Lung microvascular endothelial cell (primary cell): ENCODE measurements at places on chromosomes 2 and 18. TPM values are rescaled to one million over a fixed set of nuclear protein-coding genes. Genes with fewer than 3 reads are reported as not detected.

The SNORC gene
- total RNA-seq = under 0.01 and 0.40 TPM in 2 replicates

DNA sequence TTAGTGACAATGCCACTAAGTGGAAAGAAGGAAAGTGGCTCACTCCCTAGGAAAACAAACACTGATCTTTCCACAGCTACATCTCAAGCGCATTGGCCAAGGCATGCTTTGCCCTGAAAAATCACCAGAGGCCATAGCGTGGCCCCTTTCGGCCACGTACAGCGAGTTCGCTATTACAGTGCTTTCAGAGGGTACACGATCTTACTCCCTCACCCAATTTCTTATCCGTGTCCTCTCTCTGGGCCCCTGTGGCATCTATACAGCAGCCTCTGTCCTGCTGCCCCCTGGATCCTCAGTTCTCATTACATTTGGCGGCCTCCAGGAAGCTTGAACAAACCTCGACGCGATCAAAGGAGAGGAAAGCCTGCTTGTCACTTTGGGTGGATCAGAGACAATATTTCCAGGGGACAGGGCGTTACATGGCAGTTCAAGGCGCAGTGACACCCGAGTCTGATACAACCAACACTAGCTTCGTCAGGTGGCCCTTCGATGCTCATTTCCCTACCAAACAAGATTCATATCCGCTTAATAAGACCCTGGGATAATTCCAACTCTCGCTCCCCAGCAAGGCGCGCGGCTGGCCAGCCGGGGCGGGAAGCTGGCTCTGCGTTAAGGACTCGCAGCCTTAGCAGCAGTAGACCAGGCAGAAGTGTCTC lies 941 bp downstream of the SKOR2 start:
- no peak for DNase-seq

DNA sequence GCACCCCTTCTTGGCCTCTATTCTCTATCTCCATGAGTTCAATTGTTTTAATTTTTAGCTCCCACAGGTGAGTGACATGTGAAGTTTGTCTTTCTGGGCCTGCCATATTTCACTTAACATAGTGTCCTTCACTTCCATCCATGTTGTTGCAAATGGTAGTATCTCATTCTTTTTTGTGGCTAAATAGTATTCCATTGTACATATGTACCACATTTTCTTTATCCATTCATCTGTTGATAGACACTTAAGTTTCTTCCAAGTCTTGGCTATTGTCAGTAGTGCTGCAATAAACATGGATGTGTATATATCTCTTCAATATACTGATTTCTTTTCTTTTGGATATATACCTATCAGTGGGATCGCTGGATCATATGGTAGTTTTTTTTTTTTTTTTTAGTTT lies 9.0 kb downstream of the STRADB start:
- DNase-seq = no peak

DNA sequence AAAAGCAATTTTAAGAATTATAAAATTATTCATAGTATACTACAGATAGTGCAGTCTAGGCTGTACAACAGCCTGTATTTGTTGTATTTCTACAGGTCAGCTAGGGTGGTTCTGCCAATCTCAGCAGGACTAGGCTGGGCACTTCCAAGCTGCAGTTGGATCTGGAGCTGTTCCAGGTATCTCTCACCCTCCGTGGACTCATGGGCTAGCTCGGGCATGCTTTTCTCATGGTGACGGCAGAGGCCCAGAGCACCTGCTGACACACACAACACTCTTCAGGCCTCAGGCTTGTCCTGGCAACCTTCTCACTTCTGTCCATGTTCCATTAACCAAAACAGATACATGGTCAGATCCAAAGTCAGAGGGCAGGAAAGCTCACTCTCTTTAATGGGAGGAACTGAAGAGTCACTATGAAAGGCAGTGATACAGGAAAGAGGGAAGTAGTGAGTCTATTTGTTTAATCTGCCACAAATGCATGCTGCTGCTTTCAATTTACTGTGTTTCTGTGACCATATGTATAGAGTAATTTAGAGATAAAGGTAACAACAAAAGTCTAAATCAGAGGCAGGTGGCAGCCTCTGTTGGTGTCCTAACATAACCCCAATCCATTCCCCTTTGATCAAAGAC lies 462.4 kb upstream of the ACVR2A start:
- DNase-seq = no peak

GRCh38 chr2:173441222-173441621 lies 86.5 kb downstream of the CDCA7 start:
- no peak for DNase-seq
